ENCODE measurements at places on chromosomes 1 and 21.

DNA sequence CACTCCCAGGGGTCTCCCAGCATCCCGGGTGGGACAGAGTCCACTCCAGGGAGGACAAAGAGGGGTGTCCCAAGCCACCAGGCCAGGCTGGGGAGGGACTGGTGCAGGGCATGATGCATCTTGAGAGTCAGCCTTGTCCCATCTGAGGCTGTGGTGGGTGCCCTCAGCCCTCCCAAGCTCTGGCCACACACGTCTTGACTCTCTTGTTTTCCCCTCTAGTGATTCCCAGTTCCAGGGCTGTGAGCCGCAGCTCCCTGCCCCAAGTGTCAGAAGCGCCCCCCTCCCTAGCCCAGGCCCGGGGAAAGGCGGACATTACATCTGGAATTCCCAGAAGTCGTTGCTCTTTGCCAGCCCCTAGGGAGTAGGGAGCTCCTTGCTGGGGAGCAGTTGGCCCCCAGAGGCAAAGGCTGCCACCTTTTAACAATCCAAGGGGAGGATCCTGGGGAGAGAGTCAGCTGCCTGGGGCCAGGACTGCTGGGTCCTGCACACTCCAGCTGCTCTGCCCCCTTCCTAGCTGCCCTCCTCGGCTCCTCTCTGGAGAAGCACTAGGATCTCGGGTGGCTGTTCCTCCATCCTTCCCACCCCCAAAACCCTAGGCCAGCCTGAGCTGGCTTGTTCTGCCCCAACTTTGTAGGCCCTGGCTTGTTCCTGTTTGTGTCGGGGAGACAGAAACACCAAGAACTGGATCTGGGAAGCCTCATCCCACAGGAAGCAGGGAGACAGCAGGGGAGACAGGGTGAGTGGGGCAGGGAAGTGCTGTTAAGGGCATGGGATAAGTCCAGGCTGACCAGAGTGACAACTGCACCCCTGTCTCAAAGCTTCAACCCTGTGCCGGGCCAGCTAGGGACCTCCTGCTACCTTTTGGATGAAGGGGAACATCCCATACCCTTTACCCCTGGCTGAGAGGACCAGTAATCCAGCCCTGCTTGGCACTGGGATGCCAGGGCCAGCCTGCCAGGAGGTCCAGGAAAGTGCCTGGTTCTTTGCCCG lies 3.2 kb upstream of the PTPN7 start:
- DNase-seq: no peak

DNA sequence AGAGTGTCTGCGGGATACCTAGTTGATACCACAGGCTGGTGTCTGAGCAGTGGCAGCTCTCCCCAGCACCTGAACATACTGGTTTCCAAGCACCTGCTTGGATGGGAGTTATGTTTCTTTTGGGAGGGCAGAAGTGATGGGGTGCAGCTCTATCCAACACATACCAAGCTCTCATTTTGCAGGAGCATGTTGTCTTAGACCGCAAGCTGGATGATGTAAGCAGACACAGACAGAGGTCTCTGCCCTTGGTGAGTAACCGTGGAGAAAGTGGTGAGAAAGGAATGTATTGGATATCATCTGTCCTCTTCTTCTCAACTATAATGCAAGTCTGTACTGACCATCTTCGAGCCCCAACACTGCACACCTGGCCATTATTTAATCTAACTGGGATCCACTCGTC lies 37.4 kb downstream of the ZNF496 start:
- no peak for DNase-seq

DNA sequence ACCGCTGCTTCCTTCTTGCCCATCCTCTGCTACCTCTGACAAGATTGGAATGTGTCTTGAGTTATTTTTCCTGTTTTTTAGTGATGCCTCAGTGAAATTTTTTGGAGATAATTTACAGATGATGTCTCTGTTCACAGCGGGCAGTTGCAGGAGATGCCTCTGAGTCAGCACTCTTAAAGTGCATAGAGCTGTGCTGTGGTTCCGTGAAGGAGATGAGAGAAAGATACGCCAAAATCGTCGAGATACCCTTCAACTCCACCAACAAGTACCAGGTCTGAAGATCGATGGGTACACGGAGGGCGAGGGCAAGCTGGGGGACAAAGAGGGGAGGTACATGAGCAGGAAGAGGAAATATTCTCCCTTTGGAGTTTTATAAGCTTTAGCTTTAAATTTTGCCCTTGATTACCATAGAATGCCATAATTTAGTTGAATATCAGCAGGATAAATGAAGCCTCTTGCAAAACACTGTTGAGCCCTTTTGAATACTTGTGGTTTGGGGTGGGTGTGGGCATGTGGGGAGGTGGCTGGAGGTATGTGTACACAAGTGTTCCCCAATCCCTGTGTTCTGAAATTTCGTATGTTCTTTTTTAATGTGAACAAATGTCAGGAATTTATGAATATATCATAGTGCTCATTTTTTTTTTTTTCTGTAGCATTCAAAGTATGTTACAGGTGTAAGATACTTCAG lies 19.8 kb downstream of the ATP1A1 start:
- DNase-seq: no peak

- no peak for DNase-seq
These were observed 2.4 kb upstream of the C1orf159 start for GRCh38 chr1:1118011-1118875.

GRCh38 chr1:7015022-7015421 lies 229.8 kb downstream of the CAMTA1 start:
- DNase-seq: no peak

DNA sequence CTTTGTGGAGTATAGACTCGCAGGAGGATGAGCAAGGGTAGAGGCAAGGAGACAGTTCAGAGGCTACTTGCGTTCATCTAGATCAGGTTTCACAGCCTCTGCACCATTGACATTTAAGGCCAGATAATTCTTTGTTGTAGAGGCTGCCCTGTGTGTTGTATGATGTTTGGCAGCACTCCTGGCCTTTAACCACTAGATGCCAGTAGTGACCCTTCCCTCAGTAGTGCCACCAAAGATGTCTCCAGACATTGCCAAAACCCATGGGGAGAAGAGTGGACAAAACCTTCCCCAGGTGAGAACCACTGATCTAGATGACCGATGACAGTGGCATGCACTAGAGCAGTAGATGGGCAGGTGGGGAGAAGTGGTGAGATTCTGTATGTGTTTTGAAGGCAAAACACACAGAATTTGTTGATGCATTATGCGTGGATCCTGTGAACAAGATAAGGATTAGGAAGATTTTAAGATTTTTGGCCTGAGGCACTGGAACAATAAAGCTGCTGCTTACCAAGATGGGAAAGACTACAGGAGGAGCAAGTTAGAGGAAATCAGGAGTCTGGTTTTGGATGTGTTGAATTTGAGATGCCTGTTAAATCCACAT lies 9.9 kb upstream of the COG2 start:
- DNase-seq: no peak

DNA sequence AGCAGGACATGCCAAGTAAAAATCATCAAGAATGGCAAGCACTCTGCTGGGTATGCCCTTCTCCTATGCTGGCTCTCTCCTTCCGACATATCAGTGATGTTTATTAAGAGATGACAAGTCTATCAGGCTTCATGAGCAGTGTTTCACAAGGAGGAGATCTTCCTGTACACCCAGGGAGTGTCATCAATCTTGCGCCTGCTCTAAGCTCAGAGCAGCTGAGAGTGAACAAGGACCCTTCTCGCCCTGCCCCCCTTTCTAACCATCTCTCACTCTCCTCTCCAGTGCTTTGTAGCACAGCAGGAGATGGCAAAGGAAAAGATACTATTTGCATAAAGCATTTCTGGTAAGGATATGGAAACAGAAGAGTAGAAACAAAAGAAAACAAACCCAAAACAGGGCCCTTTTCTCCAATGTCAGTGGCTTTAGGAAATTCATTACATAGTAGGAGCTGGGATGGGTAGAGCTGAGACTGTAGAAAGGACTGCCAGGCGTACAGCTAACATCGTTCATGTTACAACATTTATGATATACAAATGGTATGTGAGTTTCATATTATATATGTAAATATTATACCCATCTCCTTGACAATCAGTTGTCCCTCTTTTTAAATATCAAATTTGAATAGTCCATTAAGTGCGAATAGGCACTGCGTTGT lies 201.7 kb downstream of the NUF2 start:
- DNase-seq: no peak

- no peak for DNase-seq
These were observed 14.4 kb downstream of the MEGF6 start for GRCh38 chr1:3596663-3597598.

GRCh38 chr1:192260076-192260475 lies 56.7 kb upstream of the RGS21 start:
- DNase-seq: no peak

- DNase-seq: no peak
These were observed 2.6 kb upstream of the TMCO4 start for GRCh38 chr1:19802269-19802668.

- no peak for DNase-seq
These were observed 538 bp downstream of the GBP2 start for GRCh38 chr1:89125240-89125912.

GRCh38 chr1:207831517-207832327 lies 79.2 kb downstream of the CD34 start:
- DNase-seq: no peak

GRCh38 chr1:31764312-31765040 lies at the start of gene ADGRB2:
Gene ADGRB2, minus strand, starts transcription at chr1:31764340. Its CDS starts 7,119 bp downstream, at chr1:31757221.
- peak; percentile 26 for DNase-seq

All from effector CD8-positive, alpha-beta T cell (primary cell).